Adrenal gland (tissue), 19 donors: ENCODE measurements at places on chromosomes 2 and 18.
A peak's percentile ranks its signal among the peaks of the same experiment; 100 is the strongest.

DNA sequence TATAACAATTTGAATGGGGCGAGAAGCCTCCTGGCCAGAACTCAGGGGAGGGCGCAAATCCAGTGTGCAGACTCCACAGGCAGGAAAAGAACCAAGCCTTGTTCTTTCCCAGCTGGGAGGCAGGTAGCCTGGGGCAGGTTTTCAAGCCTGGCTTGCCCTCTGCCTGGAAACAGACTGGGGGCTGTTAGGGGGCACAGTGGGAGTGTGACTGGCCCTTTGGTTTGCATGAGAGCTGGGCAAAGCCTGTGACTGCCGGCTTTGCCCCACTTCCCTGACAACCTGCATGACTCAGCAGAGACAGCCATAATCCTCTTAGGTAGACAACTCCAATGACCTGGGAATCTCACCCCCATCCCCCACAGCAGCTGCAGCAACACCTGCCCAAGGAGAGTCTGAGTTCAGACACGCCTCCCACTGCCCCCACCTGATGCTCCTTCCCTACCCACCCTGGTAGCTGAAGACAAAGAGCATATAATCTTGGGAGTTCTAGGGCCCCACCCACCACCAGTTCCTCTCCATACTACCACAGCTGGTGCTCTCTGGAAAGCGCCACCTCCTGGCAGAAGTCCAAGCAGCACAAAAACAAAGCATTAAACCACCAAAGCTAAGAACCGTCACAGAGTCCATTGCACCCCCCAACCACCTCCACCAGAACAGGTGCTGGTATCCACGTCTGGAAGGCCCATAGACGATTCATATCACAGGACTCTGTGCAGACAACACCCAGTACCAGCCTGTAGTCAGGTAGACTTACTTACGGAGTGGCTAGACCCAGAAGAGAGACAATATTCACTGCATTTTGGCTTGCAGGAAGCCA lies 402.5 kb downstream of the STK39 start:
- no peak for DNase-seq

DNA sequence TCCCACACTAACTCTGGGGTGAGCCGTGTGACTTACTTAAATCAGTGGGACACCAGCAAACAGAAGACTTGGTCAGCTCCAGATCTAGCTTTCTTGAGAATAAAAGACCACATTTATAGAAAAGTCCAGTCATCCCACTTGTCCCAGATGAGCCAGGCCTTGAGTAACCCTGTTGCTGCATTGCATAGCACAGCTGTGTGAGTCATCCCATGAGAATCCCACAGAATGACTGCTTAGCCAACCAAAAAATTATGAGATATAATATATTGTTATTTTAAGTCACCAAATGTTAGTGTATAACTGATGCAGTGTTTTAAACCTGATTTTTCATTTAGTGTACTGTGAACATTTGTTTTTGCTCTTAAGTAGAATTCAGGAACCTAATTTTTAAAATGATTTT lies 94.2 kb upstream of the FSHR start:
- DNase-seq, result peak; percentile 27

- DNase-seq, result no peak
Measured at GRCh38 chr2:162243294-162243693, at the start of gene FAP. Gene FAP (minus strand): TSS chr2:162243445. CDS start chr2:162243327, 118 bp downstream.

DNA sequence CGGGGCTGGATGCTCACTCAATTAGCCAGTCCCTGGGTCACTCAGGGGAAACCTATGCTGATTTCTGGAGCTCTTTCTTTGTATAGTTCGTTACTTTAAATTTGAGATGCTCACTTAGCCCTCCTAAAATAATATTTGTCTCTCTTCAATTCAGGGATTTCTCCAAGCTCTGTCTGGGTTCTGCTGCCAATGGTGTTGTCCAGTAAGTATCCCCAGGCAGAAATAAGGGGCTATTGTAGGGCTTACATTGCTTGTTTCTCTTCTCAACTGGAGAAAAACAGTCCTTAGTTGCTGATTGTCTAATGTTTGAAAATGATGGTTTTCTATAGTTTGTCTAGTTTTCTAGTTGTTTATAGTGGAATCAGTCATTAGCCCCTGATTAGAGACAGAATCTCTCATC lies 5.0 kb downstream of the RAB6C start:
- no peak for DNase-seq

- DNase-seq, result no peak
Measured at GRCh38 chr2:236075802-236076201, 92.4 kb downstream of the GBX2 start.

DNA sequence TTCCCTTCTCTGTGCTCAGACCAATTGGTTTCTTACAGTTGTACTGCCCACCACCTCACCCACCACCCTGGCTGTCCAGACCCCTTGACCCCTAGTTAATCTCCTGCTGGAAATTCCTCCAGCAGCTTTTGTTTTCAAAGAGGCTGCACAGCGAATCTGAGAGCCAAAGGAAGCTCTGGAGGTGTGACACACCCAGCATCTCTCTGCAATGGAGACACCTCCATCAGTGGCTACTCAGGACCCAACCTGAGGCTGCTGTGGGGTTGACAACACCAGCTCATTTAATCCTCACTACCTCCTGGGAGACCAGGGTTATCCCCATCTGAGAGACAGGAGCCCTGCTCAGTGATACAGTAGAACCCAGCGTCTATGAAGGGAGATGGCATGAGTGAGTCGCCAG lies 86.4 kb downstream of the BIN1 start:
- DNase-seq, result no peak
